ENCODE measurements at places on chromosomes 5 and 9.

DNA sequence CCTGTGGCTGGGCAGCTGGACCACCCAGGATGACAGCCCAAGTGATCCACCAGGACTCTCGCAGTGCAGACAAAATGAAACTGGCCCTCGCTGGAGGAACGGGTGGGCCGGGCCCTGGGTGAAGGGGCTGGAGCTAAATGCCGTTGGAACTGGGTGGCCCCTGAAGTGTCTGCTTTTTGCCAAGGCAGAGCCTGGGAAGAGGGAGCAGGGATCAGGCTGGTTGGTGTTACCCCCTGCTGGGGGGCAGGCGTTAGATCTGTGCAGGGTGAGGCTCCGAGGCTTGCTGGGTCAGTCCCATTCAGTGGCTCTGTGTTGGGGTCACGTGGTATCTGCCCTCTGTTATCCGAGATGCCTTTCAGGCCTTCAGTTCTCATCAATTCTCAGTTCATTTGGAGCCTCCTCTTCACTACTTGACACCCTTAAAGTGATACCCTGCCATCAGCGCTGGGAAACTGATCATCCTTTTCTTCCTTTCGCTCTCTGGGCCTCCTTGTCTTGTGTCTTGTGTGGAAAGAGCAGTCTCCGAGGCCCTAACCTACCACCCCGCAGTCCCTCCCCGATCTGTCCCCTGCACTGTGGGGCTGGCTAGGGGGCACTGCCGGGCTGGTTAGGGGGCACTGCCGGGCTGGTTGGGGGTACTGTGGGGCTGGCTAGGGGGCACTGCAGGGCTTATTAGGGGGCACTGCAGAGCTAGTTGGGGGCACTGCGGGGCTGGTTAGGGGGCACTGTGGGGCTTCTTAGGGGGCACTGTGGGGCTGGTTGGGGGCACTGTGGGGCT, 37.3 kb downstream of the COL5A1 start:
- DNase-seq, result no peak

- peak; percentile 92 for DNase-seq
These were observed at the start of gene PSMB7 for GRCh38 chr9:124415102-124415851. Gene PSMB7, minus strand, starts transcription at chr9:124415442. Its CDS starts 17 bp downstream, at chr9:124415425.

DNA sequence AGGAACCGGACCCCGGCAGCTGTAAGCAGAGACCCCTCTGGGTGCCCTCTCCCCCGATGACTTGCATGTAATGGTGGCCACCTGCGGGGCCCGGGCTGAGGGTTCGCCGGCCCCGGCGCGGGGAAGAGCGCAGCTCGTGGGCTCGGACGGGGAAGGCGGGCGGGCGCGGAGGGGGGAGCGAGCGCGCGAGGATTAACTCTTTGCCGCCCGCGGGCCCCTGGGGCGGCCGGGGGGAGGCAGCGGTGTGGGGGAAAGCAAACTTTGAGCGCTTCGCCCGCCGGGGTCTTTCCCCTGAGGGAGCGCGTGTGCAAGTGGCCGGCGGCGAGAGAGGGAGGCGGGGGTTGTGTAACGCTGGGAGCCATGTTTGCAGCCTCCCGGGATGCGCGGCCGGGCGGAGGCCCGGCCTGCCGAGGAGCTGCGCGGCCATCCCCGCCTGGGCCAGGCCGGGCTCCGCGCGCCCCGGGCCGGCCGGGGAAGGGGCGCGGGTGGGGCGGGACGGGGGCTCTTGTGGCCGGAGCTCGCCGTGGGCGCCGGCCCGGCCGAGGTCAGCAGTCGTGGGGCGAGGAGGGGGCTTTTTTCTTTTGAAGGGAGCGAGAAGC, 547 bp downstream of the ANP32B start:
- peak; percentile 71 for DNase-seq

GRCh38 chr5:164052536-164053093, 547.2 kb downstream of the MAT2B start:
- DNase-seq, result no peak

DNA sequence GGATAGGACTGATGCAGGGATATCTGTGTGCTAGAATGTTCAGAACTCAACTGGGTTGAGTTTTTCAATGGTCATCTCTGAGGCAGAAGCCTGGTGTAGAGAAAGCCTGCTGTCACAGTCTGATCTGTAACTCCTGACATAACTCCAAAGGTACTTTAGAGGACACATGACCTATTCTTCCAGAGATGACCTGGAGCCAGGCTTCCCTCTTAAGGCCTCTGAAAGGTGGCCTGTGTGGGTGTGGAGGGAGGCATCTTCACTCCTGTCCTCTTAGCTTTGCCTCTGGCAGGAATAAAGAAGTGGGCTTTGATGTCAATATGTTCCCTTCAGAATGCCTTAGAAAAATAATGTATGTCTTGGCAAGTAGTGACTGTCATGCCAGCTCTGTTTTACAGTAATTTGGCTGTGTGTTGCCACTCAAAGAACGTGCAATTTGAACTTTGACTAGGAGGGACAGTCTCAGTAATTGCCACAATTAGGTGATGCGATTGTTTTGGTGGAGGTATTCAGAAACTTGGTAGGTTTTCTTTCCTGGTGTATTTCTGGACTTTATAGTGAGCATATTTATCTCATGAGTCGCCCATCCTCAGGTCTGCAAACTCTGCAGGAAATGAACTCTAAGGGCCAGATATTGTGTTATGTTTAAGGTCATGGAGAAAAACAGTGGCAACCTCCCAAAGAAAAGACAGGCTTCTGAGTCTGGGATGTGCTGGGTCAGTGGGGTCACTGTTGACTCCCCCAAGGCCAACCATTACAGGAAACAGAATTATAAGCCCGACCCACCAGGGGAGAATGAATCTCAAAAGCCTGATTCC, 3.2 kb upstream of the C5orf63 start:
- DNase-seq, result no peak

GRCh38 chr9:89112243-89112642, 66.4 kb downstream of the SHC3 start:
- DNase-seq, result no peak

DNA sequence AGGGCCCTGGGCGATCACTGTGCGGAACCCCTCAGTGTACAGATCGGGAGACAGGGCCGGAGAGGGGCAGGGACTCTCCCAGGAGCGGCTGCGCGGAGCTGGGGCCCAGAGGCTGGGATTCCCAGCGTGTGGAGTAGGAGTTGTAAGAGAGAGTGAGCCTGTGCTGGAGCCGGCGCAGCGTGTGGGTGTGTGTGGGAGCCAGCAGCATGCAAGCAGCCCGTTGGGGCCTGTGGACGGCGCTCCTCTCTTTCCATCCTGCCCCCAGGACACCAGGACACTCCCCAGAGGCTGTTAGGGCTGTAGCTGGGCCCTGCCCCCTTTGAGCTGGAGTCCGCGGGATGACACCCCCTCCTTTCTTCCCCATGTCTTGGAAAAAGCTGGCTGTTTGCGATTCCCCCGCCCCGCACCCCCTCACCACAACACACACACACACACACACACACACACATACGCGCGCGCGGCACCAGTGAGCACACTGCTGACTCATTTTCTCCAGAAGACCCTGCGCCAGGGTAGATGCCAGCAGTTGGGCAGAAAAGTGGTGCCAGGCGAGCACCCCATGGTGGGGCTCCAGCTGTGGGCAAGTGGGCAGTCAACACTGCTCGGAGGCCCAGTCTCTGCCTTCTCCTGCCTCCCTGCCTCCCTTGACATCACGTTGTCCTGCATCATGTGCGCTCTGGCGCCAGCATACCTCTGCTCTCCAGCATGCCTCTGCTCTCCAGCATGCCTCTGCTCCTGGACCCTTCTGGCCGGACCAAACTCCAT, 1.5 kb downstream of the COL27A1 start:
- peak; percentile 65 for DNase-seq

- DNase-seq, result no peak
These were observed 298.4 kb downstream of the EBF1 start for GRCh38 chr5:158801268-158801667.

DNA sequence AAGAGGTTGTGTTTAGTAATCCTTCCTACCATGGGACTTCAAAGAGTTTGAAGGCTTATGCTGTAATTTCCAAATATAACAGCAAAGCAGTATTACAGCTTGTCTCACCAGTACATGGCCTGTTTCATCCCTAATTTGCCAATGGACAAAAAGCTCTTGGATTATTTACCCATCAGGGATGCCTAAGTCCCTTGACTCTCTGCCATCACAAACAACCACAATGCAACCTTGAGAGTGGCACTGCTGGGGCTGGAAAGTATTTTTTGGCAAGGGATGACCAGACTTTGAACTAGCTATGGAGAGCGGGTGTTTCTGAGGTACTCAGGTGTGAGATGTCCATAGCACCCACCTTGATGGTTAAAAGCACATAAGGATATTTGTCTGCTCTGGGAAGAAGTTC, 9.1 kb downstream of the MAMDC2 start:
- no peak for DNase-seq

DNA sequence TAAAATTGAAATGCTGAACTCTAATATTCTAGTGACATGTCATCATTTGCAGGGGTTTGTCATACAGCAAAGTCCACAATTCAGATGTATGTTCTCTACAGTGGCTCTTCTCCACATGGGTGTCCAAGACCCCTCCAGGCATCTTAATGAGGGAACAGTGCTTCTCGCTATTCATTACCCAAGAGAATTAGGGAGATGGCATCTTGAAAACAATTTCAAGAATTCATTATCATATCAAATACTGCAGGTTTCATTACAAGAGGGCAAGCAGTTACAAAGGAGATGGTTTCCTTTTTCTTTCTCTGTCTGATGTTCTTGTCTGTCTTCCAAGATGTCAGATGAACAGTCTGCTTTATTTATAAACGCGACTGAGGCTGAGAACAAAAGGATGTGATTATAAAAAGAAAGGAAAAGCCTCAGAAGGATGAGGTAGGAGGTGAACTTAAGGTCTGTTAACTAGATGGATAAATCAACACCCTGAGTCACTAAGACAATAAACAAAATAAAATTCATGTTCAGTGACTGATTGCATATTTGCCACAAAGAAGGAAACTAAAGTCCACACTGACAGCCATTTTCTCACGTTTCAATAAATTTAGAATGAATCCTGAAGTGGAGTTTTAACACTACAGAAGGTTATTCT, 326.7 kb upstream of the EFNA5 start:
- no peak for DNase-seq

- no peak for DNase-seq
These were observed 3.9 kb downstream of the VCAN start for GRCh38 chr5:83475391-83475863.

DNA sequence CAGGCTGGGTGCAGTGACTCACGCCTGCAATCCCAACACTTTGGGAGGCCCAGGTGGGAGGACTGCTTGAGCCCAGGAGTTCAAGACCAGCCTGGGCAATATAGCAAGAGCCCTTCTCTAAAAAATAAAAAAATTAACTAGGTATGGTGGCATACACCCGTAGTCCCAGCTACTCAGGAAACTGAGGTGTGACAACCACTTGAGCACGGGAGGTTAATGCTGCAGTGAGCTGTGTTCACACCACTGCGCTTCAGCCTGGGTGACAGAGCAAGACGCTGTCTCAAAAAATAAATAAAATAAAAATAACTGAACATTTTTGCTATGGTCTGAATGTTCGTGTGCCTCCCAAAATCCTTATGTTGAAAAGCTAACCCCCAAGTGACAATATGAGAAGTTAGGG, 24.5 kb downstream of the AGTPBP1 start:
- no peak for DNase-seq

DNA sequence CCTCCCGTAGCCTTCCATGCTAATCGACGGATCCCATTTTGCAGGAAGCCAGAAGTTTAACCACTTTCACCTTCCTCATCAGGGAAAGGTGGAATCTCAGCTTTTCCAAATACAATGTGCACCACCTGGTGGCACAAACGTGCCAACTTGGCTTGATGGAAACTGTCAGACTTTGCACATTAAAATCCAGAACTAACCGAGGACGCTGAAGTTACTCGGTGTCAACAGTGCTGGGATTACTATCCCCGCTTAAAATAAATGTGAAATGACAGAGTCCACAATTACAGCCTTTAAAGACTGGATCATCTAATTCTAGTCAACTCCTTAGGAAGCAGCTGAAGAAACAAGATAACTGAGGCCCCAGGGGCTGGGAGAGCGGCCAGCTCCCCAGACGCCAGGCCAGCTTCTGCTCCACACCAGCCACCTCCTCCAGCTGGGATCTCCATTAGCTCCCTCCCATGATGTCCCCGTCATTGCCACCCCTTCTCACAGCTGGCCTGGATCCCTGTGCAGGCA, 50.1 kb upstream of the RETREG1 start:
- peak; percentile 58 for DNase-seq

GRCh38 chr5:64125521-64125920, 40.1 kb upstream of the RNF180 start:
- no peak for DNase-seq

DNA sequence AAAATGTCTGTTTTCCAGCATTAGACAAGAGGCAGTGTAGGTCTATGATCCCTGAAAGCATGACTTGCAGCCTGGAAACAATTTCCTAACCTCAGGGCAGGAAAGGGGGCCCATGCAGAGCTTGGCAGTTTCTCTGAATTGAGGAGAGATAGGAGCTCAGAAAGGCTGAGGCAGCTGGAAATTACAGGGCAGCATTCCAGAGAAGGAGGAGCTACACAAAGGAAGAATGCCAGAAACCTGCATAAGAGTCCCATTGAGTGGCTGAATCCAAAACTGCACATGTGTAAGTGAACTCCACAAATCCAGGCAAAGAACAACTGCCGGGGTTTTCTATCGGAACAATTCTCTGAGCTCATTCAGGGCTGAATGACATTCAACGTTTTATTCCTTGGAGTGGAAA, 346.8 kb downstream of the PIK3R1 start:
- no peak for DNase-seq

- peak; percentile 79 for DNase-seq
These were observed 11.8 kb upstream of the HEXB start for GRCh38 chr5:74673011-74673790.

DNA sequence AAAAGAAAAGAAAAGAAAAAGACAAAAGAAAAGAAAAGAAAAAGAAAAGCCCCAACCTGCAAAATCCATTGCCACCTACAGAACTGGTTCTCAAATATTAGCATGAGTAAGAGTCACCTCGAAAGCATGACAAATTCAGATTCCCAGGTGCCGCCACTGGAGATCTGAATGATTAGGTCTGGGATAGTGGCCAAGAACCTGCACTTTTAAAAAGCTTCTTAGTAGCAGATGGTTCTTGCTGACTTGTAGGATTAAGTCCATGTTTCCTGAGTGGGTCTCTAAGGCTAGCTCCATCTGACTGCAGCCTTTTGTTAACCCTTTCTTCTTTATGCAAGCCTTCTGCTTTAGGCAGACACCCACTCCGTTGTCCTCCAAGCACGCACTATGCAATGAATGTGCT, 178.5 kb upstream of the CDH18 start:
- DNase-seq, result peak; percentile 10

- no peak for DNase-seq
These were observed 34.9 kb downstream of the ZFYVE16 start for GRCh38 chr5:80442742-80443141.

All from cerebellum (tissue), 4 donors.